Central memory CD8-positive, alpha-beta T cell (primary cell): ENCODE measurements at places on chromosomes 7 and 10.

- DNase-seq, result no peak
Observed at GRCh38 chr7:119270045-119270464, 1002.9 kb upstream of the KCND2 start.

DNA sequence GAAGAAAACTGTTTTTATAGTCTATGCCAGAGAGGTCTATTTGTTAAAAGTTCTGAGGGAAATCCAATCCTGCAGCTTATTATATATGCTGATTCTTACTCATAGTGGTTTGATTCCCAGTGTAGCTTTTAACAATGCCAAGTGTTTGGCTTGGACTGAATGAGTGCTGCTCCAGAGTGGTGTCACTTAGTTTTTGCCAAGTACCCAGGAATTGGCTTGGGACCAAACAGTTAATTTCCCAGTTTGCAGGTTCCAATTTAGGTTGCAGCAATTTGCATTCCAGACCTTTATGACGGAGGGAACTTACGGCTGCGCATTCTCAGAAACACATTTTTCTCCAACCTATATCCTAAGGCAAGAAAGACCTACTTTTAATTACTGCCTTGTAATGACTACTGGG is 32.4 kb downstream of the NSUN6 start:
- no peak for DNase-seq

- DNase-seq, result no peak
Observed at GRCh38 chr7:139720705-139721231, 57.0 kb downstream of the HIPK2 start.

GRCh38 chr10:84008878-84009277 is 130.4 kb upstream of the GHITM start:
- no peak for DNase-seq

- no peak for DNase-seq
Observed at GRCh38 chr7:155529346-155529745, 17.0 kb downstream of the CNPY1 start.

DNA sequence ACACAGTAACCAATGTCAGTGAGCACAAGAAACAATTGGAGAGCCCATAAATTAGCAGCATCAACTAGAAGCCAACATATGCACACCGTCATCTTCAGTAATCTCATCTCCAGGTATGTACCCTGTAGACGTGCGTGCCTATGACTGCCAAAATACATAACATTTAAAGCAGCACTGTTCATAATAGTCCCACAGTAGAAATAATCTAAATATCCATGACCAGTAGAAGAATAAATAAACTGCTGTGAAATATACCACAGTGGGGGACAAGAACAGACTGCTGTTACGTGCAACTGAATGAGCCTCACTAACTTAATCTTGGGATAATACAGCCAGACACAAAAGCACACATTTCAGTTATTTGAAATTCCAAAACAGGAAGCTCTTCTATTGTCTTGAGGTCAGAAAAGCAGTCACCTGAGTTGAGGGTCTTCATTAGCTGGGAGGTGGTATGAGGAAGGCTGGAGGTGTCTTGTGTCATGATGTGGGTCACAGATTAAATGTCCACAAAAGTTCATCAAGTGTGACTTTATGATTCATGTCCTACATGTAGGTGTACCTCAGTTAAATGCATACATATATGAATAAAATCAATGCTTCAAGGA is 454.2 kb upstream of the AKR1E2 start:
- no peak for DNase-seq

DNA sequence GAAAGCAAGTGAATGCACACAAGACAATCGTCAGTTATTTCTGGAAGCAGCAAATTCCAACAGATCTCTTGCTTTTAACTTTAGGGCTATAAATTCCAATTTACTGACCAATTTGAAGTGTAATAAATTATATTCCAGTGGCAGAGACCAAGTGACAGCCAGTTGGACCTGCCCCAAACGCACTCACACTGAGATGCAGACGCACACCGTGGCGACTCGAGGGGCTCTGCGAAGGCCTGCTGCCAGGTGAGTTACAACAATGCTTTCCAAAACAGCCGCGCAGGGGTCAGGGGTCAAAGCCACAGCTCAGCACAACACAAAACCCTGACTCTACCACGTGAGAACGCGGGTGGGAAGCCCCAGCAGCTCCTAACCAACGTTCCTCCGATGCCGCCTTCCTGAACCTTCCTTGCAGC is 97.4 kb downstream of the ZRANB1 start:
- no peak for DNase-seq

DNA sequence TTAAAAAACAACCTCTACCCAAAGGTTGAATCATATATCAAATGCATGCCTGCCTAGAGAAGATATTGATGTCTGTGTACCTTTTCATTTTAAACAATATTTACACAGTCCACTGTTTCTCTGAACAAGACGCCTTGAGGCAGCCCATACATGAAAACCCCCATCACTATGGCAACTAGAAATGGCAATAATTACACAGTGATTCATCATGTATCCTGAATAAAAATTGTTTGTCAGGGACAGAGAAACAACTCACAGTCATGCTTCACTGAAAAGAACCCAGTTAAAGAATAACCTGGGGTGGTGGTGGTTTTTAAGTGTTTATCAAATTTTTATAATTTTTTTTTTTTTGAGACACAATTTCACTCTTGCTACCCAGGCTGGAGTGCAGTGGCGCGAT is 19.7 kb downstream of the DNAJC12 start:
- DNase-seq, result no peak

DNA sequence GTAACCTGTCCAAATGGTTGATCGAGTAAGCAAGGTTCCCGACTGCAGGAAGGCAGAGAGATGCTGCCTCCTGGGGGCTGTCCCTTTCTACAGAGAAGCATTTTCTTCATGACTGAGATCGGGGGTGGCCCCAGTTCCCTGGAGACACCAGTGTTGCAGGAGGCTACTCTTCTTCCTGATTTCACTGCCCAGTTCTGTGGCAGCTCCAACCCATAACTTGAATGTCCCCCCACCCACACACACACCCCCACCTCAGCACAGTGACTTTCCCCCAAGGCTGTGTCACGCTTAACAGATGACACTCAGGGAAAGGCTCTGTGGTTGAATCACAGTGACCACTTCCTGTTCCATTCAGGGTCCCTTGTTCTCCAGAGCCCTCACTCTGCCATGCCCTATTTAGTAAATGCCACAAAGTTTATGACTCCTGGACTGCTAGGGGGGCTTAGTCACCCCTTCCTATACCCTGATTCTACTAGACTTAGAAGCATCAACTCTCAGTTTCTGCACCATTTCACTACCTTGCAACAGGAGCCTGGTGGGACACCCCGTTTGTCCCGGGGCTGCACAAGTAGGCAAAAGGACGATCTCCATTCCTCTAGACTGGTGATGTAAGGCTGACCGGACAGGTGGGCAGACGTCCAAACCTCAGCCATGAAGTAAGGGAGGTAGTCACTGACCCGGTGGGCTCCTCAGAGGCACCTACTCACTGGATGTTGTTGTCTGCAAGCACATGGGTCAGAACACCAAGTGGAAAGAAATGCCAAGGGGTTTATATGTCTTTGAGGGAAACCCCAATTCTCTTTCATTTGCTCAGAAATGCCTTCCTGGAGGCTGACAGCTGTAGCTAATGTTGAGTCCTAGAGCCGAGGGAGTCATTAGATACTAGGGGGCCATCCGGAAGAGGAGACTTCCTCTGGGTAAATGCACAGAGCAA is 31.3 kb upstream of the SMC3 start:
- peak; percentile 19 for DNase-seq

DNA sequence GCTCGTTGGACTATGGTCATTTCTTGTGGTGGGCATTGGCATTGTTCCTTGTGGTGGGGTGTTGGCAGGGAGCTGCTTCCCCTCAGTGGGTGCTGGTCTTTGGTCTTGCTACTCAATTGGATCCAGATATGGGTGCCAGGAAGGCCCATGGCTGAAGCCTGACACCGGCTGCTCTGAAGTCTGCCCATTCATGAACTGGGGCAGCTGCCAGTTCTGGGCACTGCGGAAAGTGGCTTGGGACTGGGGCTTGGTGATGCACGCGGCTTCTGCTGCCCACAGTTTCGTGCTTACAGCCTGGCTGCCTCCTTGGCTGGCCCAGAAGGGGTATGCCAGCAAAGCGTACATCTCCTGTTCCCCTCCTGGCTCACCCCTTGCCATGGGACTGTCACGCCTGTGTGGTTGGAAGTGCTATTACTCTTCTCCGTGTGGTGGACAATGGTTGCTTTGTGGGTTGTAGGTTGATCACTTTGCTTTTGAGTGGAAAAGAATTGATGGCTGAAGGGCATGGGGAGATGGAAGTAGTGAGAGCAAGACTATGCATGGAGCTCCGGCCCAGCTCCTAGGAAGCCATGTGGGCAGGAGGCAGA is 54.7 kb downstream of the ADAMTS14 start:
- no peak for DNase-seq

- no peak for DNase-seq
Observed at GRCh38 chr7:47574482-47575329, 7.2 kb downstream of the TNS3 start.

- DNase-seq, result no peak
Observed at GRCh38 chr10:118167056-118167700, 120.4 kb upstream of the RAB11FIP2 start.

- no peak for DNase-seq
Observed at GRCh38 chr10:17006631-17007417, 122.8 kb downstream of the CUBN start.

DNA sequence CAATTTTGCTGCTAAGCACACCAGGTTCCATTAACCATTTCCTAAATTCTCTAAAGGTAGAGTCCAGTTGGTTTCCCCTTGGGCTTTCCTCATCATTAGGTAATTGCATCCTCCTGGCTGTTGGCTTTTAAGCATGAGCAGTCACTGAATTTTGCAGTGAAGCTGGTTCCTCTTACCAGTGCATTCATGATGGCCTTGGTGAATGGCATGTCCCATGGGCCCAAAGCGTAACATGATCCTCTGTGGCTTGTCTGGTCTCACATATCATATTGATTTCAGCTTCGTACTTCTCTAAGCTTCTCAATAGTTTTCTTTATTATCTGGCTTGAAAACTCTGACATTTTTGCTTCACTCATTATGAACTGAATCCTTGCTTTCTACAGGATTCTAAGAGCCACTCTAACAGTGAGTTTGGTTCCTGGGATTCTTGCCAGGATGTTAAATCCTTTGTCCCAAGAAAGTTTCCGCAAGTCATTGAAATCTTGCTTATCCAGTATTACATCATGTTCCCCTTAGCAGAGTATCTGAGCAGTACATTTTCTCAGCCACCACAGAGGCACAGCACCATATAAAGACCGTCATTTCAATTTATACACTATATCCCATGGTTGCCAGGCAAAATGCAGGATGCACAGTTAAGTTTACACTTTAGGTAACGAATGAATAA is 134.2 kb downstream of the PTN start:
- no peak for DNase-seq

DNA sequence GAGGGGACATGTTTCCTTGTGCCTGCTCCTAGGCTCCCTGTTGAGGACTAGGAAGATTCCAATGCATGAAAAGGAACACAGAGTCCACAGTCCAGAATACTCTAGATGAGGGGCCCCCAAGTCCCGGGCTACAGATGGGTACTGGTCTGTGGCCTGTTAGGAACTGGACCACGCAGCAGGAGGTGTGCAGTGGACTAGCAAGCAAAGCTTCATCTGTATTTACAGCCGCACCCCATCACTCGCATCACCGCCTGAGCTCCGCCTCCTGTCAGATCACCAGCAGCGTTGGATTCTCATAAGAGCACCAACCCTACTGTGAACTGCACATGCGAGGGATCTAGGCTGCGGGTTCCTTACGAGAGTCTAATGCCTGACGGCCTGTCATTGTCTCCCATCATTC is 233.0 kb upstream of the MKLN1 start:
- DNase-seq, result no peak

GRCh38 chr10:114925587-114926586 is 12.1 kb upstream of the TRUB1 start:
- DNase-seq, result no peak

- no peak for DNase-seq
Observed at GRCh38 chr7:92231-92674, 100.1 kb upstream of the FAM20C start.

GRCh38 chr7:36896418-36896817 is 172.1 kb upstream of the AOAH start:
- DNase-seq, result no peak

DNA sequence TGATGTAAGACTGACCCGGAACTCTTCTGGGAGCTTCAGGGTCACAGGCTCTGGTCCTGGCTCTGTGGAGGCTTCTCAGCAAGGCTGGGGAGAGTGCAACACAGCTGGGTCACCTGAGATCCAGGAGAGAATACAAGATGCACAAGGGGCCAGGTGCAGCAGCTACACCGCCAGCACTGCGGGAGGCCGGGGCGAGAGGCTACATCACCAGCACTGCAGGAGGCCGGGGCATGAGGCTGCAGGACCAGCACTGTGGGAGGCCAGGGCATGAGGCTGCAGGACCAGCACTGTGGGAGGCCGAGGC is 44.3 kb downstream of the PDGFA start:
- no peak for DNase-seq

DNA sequence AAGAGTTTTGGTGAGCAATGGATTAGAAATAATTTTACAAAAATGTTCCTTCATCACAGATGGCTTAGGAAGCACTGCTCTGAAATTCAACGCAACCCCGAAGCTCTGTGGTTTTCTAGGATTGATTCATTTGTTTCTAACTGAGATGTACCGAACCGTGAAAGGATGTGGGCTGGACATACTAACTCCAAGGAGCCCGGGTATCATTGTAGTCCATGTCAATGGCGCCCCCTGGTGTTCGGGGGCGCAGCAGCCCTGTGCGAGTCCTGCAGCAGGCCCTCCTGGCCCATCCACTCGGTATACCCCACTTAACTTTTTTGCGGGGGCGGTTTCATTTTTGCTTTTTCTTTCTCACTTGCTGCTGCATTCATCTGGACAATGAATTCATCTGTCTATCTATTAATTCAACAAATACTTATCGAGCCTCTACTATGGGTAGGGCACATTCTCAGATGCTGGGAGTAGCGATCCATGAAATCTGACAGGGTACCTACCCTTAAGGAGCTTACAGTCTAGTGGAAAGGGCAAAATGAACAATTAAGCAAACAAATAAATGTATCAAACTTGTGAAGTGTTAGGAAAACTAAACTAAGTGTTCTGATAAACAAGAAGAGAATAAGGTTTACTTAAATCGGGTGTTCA is 25.2 kb upstream of the ITPRID1 start:
- no peak for DNase-seq

DNA sequence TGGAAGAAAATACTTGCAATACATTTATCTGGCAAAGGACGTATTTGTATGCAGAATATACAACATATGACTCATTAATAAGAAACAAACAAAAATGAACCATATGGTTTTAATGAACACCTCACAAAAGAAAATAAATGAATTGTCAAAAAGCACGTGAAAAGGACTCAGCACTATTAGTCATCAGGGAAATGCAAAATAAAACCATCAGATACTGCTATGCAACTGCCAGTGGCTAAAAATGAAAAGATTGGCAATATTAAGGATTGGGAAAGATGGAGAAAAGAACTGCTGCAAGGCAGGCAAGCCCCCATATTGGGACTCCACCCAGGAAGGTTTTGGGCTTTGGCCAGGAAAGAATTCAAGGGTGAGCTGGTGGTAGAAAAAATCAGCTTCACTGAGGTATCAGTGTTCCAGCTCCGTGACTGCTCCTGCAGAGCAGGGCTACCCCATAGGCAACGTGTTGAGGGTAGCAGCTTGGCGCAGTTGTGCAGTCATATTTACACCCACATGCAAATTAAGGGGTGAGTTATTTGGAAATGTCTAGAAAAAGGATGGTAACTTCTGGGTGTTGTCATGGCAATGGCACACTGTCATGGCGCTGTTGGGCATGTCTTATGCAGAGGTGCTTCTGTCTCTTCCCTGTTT is 72.7 kb downstream of the CUBN start:
- no peak for DNase-seq
